Inflammatory macrophage treated with lipopolysaccharide for 1 hour (primary cell): ENCODE measurements at places on chromosomes 16 and 17.

- no peak for DNase-seq
Measured at GRCh38 chr17:14015271-14015670, 54.0 kb upstream of the COX10 start.

DNA sequence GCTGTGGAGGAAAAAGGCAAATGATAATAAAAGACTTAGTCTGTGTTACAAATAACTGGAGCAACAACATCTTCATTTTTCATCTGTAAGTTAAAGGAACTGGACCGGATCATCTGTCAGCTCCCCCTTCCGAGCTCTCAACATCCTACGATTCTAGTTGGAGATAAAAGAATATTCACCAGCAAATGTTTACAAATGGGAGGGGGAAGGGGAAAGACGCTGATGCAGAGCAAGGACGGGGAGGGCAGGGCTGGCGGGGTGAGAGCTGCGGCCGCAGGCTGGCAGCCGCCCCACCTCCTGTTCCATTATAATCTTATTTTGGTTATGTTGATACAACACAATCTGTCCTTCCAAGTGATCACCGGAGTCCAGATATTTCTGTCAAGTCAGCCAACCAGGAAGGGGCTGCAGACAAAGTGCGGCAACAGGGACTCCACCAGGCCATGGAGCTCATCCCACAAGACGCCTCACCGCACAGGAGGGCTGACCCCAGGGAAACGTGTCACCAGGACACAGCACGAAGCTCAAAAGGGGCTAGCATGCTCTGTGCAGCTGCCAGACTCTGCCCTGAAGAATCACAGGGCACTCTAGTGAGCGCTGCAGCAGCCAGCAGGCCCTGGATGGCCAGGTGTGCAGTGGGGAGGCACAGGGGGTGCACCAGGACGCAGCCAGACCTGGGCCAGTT is 19.7 kb downstream of the FBXO31 start:
- DNase-seq, result no peak

DNA sequence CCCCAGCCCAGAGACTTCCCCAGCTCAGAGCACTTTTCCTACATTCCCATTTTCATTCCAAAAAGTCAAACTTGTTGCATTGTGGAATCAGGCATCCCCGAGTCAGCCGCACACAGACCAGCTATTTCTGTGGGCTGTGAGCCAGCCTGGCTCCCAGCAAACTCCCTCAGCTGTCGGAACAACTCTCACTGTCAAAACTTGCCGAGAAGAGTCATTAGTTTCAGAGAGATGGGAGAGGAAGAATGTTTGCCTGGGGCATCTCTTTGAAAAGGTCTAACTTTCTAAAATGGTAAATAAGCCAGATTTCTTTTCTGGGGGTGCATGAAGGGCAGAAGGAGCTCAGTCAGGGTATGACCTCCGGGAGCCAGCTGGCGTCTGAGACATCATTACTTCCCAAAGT is 280.0 kb downstream of the TMEM114 start:
- DNase-seq, result no peak

GRCh38 chr17:55783684-55784245 is 32.9 kb downstream of the PCTP start:
- no peak for DNase-seq

- no peak for DNase-seq
Measured at GRCh38 chr16:305916-306626, 23.1 kb downstream of the PDIA2 start.

- DNase-seq, result no peak
Measured at GRCh38 chr16:89376812-89377452, 113.4 kb downstream of the ANKRD11 start.

DNA sequence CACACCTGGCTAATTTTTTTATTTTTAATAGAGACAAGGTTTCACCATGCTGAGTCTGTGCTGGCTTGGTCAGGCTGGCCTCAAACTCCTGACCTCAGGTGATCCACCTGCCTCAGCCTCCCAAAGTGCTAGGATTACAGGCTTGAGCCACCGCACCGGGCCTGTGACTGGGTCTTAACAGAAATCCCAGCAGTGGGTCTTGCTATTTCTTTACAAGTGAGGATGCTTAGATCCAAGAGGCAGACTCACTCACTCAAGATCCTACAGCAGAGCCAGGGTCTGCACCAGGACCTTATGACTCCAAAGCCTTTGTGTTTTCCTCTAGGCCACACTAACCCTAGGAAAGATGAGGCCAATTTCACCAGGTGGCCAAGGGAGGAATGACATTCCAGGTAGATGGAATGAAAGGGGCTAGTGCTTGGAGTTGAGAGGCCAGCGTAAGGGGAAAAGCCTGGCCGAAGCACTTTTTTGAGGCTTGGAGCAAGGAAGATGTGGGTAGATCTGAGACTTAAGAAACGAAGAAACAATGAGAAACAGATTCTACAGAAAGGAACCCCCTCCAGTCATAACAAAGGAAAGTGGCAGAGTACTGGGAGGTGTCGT is 5.7 kb upstream of the STAT5A start:
- no peak for DNase-seq

- DNase-seq, result no peak
Measured at GRCh38 chr17:19703828-19704613, 12.4 kb downstream of the SLC47A2 start.

DNA sequence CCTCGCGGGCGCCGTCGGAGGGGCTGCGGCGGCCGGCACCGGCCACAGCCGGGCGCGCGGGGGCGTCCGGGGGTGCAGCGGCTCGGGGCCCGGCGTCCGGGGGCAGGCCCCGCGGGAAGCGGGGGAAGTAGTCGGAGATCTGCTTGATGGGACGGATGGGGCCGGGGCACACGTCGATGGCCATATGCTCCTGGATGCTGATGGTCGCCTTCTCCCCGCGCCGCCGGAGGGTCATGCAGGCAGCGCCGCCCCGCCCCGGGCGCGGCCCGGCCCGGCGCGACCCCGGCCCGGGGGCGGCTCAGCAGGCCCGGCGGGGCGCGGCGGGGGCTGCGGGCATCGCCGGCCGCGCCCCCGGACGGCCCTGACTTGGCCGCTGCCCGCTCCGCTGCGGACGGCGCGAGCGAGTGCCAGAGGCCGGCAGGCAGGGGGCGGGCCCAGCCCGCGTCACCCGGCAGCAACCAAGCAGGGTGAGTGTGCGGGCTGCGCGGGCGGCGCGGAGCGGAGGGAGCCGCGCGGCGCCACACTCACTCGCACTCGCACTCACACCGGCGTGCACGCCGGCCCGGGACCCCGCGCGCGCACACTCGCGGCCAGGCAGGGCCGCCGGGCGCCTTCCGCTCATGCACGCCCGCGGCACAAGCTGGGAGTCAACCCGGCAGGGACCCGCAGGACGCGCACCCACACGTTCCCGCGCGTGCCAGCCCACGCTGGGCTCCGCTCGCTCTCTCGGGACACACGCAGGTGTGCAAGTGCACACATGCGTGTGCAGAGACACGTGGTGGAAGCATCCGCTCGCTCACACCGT is at the start of gene DOC2B:
Gene DOC2B, minus strand, starts transcription at position 406 of the 805 bp plus-strand sequence. Its CDS starts 171 bp downstream, at position 235.
- DNase-seq, result peak; percentile 19

DNA sequence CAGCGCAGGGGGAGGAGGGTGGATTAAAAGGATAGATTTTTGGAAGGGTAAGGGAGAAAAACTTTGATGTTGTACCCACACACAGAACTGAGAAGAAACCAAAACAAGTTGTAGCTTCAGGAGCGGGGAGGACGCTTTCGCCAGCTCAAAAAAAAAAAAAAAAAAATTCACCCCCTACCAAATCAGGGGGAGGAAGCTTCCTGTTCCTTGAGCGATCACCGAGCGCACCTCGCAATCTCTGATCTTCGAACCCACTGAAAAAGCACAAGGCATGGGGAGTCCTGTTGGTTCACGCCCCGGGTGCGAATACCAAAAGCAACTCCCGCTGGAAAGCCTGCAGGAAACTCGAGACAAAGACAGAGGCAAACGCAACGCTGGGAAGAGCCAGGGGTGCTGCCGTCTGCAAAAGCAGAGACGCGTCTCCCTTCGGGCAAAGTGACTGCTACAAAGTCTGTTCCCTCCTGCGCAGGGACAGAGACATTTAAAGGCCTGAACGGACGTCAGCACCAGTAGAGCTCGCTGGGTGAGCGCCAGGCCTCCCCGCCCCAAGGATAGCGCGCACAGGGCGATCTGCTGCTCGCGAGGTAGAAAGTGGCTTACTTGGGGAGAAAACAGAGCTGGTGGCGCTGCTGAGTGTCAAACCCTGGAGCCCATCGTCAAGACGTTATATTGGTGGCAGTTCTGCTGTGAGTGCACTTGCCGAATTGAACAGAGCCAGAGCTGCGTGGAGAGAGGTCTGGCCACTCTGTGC is 190.4 kb downstream of the USP22 start:
- no peak for DNase-seq

DNA sequence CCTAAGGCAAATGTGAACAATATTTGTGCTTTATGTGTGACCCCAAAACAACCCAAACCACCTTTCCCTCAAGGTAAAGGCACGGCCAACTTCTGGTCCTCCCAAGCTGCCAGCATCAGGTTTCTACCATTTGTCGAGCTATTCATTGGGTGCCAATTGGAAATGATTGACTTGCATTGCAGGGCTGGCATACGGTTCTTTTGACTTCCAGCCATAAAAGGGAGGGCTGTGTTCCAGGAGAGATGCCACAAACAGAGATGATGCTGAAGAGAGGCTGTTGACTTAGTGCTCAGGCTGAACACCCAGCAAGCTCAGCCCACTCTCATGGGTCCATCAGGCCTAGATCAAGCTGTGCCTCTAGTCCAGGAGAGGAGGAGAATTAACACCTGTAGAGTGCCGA is 252.4 kb downstream of the GRIN2A start:
- DNase-seq, result no peak

GRCh38 chr17:78401246-78401645 is 22.8 kb downstream of the PGS1 start:
- DNase-seq, result no peak

DNA sequence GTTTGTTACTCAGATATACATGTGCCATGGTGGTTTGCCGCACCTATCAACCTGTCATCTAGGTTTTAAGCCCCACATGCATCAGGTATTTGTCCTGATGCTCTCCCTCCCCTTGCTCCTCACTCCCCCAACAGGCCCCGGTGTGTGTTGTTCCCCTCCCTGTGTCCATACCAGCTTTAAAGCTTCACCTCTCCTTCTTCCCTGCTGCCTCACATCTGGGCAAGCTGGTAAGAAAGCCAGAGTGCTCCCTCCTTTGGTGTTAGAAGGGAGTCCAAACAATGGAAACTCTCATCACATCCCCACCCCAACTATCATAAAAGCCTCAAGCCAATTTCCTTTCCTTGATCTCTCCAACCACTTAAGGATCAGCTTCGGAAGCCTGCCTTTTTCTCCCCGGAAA is 1115.6 kb upstream of the GOT2 start:
- no peak for DNase-seq

GRCh38 chr16:21656795-21657768 is 4.7 kb upstream of the IGSF6 start:
- peak; percentile 82 for DNase-seq

DNA sequence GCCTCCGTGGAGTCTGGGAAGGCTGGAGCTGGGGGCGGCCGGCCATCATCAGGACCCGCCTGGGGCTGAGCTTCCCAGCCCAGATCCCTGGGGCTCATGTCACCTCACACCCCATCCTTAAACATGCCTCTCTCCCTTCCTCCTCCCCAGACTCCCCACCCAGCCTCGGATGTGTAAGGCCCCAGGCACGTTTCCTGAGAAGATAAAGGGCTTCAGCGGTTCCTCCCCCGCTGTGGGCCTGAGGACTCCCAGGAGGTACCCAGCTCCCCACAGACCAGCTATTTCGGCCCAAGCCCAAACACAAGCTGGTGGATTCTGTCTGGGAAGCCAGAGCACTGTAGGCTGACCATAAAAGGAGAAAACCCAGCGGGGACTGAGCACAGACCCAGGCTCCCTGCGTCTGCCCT is 49.2 kb downstream of the MYH11 start:
- no peak for DNase-seq

GRCh38 chr17:45775148-45775547 is 9.0 kb upstream of the CRHR1 start:
- no peak for DNase-seq

DNA sequence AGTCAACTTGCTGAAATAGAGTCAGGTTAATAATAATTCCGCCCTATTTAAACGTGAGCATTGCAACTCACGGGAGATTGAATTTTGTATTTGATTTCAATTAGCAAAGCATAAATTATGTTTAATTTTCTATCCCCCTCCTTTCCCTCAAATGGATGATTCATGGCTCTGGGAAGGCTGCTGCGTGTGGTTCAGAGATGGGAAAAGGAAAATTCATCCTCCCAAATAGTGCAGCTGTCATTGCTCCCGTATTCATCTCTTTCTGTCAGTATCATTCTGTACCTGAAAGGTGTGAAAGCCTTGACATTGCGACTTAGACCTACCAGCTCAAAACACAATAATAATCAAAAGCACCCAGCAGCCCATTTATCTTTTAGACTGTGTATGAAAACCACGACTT is 447.3 kb downstream of the HS3ST4 start:
- DNase-seq, result no peak

GRCh38 chr17:49193513-49194296 is 16.7 kb downstream of the GNGT2 start:
- peak; percentile 69 for DNase-seq
